ENCODE measurements at places on chromosomes 4 and X. TPM values are rescaled to one million over a fixed set of nuclear protein-coding genes. Genes with fewer than 3 reads are reported as not detected.

GRCh38 chr4:124266721-124267120, 445.8 kb downstream of the ANKRD50 start:
- no peaks in the 10 kb centered on the region for H3K27me3 ChIP-seq
- no peak overlapping the region for H3K4me3 ChIP-seq
- no peak for DNase-seq
- H3K27ac ChIP-seq = no peak overlapping the region
- H3K4me1 ChIP-seq = no peaks in the 10 kb centered on the region
- H3K36me3 ChIP-seq = no peaks in the 10 kb centered on the region

DNA sequence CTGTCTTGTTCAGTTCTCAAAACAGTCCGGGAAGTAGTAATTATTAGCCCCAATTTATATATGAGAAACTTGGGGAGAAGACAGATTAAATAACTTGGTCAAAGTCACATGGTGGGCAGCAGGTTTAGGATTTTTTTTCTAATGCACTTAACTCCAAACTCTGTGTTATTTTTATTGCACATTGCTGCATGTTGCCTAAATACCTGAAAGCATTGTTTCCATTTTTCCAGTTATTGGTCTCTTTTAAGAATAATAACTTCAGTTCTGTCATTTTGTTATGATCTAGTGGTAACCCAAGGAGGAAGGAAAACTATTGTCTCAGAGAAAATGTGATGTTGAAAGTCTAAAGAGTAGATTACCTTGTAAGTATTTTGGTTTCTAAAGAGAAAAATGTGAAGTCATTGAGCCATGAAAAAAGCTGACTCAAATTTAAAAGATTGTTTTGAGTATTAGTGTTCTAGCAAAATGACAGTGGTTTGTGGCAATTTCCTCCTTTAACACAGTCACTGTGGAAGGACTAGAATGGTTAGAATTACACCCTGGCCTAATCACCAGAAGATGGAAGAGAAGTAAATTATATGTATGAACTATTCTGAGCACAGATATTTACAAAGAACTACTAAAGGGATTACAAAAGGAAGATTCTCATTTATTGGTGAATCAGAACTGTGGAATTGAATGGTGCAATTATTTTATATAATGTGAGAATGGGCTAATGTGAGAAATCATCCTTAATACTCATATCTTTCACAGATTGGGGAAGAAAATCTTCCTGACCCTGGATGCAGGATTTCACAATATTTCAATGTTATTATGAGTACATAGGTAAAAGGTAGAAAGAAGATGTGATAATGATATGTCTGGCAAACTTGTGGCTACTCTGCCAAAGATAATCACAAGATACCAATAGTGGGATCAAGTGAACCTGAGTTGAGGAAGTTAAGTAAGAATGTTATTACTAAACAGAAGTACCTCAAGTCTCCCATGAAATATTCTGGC, 21.7 kb upstream of the CXCL8 start:
- no peaks in the 10 kb centered on the region for H3K36me3 ChIP-seq
- DNase-seq = no peak
- peaks cover 30% of the 10 kb centered on the region for H3K4me1 ChIP-seq
- H3K27me3 ChIP-seq = no peaks in the 10 kb centered on the region
- peak overlapping the region; percentile 53 for H3K27ac ChIP-seq
- no peak overlapping the region for H3K4me3 ChIP-seq

- no peak overlapping the region for H3K4me3 ChIP-seq
- no peaks in the 10 kb centered on the region for H3K27me3 ChIP-seq
- H3K4me1 ChIP-seq = no peaks in the 10 kb centered on the region
- no peak overlapping the region for H3K27ac ChIP-seq
- no peaks in the 10 kb centered on the region for H3K36me3 ChIP-seq
Measured at GRCh38 chr4:22130741-22131140, 182.2 kb upstream of the KCNIP4 start.

DNA sequence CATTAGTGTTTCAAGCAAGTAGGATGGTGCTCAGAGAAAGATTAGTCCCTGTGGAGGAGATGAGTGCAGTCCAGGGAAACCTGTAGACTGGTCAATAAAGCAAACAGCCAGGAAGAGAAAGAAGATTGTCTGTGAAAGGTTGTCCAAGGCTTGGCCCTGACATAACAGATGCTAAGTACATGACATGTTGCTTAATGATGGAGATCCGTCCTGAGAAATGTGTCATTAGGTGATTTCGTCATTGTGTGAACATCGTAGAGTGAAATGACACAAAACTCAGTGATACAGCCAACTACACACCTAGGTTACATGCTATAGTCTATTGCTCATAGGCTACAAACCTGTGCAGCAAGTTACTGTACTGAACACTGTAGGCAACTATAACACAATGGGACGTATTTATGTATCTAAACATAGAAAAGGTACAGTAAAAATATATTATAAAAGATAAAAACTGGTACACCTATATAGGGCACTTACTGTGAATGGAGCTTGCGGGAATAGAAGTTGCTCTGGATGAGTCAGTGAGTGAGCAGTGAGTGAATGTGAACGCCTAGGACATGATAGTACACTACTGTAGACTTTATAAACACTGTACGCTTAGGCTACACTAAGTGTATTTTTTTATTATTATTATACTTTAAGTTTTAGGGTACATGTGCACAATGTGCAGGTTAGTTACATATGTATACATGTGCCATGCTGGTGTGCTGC, 9.0 kb upstream of the PRSS48 start:
- no peak for DNase-seq
- no peaks in the 10 kb centered on the region for H3K36me3 ChIP-seq
- H3K27ac ChIP-seq = no peak overlapping the region

DNA sequence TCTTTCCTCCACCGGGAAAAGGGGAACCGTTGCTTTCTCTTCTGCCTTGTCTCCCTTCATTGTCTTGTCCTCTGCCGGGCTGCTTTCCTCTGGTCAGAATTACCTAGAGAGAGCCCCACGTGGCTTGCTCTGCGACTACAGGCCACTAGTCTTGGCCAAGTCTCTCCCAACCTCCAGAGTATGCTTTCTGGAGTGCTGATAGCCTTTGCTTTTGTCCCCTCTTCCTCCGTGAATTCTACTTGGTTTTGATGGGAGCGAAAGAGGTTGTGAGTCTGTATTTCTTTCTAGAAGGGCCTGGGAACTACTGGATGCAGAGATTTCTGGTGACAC, 5.3 kb upstream of the POU4F2 start:
- H3K27me3 ChIP-seq = peaks cover 54% of the 10 kb centered on the region
- H3K4me3 ChIP-seq = no peak overlapping the region
- no peak for DNase-seq
- H3K36me3 ChIP-seq = no peaks in the 10 kb centered on the region
- H3K4me1 ChIP-seq = no peaks in the 10 kb centered on the region

GRCh38 chr4:94957030-94957429, 199.3 kb downstream of the BMPR1B start:
- H3K27ac ChIP-seq = no peak overlapping the region
- H3K27me3 ChIP-seq = no peaks in the 10 kb centered on the region
- H3K36me3 ChIP-seq = no peaks in the 10 kb centered on the region
- no peak for DNase-seq

DNA sequence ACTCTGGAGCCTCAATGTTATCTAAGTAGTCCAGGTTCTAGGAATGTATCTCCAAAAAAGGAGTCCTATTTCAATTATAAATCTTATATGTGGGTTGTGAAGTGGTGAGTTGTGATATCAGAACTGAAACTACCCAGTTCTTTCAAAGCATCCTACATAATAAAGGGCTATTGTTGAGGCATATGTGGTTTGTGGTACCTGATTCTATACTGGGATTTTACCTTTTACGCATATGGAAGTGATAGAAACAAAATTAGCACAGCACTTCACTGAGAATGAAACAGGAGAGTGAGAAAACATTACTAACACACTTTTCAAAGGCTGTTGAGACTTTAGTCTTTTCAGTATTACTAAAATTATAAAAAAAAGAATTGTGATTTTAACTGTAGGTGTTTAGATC, 417.7 kb upstream of the GALNT7 start:
- DNase-seq = no peak
- no peak overlapping the region for H3K27ac ChIP-seq
- no peaks in the 10 kb centered on the region for H3K27me3 ChIP-seq
- no peak overlapping the region for H3K4me3 ChIP-seq

DNA sequence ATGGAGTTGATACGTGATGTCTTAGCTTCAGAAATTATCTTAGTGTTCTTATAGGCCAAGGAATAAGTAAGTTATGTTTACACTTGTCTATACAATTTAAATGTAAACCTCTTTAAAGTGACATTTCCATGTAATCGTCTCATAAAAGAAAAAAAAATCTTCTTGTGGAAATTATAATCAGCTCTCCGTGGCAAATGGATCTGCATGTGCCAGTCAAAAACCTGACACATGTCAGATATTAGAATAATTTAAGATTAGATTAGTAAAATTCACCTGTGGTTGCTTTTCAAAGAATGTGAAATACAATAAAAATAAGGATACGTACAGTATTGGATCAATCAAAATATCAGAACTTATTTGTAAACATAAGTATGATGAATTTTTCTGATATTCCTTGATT, 263.9 kb downstream of the ADAMTS3 start:
- H3K4me3 ChIP-seq = no peak overlapping the region
- DNase-seq = no peak

DNA sequence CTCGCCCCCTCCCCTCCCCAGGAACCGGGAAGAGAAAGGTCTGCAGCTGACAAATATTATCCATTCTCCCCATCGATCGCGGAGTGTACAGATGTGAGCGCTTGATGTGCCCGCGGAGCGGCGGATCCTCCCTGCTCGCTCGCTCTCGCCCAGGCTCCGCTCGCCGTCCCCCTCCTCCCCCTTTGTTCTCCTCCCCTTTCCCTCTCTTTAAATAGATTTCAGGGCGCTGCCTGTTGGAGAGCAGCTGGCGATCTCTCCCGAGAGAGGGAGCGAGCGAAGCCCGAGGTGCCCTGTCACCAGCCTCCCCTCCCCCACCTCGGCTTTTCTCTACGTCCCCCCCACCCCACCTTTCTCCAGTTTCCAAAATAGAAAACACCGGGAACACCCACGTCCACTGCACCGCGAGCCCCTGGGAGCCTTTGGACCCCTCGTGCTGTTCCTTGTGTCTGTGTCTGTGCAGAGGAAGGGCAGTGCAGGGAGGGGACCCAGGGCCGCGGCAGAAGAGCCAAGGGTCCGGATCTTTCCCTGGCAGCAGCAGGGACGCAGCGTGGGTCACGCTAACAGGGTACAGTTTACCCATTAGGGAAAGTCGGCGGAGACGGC, 56.6 kb upstream of the BCOR start:
- DNase-seq = peak; percentile 97
- peaks cover 3% of the 10 kb centered on the region for H3K4me1 ChIP-seq
- peaks cover 47% of the 10 kb centered on the region for H3K27me3 ChIP-seq
- peak overlapping the region; percentile 69 for H3K4me3 ChIP-seq
- H3K36me3 ChIP-seq = no peaks in the 10 kb centered on the region

- H3K4me3 ChIP-seq = peak overlapping the region; percentile 76
- peak; percentile 93 for DNase-seq
- H3K4me1 ChIP-seq = peaks cover 16% of the 10 kb centered on the region
- H3K36me3 ChIP-seq = no peaks in the 10 kb centered on the region
Measured at GRCh38 chr4:123398066-123398852, 1.7 kb downstream of the SPRY1 start.

- no peak overlapping the region for H3K27ac ChIP-seq
- H3K36me3 ChIP-seq = peaks cover 79% of the 10 kb centered on the region
- no peaks in the 10 kb centered on the region for H3K27me3 ChIP-seq
- no peak overlapping the region for H3K4me3 ChIP-seq
- no peak for DNase-seq
Measured at GRCh38 chr4:70831293-70831692, 8.4 kb downstream of the GRSF1 start.

DNA sequence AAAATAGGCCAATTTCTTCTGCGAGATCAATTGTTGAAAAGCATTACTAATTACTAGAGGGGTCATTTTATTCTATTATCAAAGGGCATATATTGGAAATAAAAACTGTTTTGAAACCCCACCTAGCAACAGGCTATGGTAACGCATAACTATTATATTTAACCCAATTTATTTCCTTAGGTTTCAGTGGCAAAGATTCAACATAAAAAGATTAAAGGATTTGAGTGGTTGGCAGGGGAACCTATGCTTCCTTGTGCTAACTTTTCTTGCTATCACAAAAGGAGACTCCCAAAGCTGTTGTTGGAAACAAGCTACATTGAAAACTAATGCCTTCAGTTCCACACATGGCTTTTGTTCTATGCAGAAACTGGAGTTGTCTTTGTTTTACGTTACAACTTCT, 166.9 kb upstream of the KLF3 start:
- H3K27ac ChIP-seq = no peak overlapping the region
- peak; percentile 29 for DNase-seq
- no peak overlapping the region for H3K4me3 ChIP-seq

GRCh38 chr4:72896515-72896914, 173.0 kb downstream of the COX18 start:
- H3K36me3 ChIP-seq = no peaks in the 10 kb centered on the region
- peak; percentile 90 for DNase-seq
- H3K4me1 ChIP-seq = peaks cover 23% of the 10 kb centered on the region
- no peaks in the 10 kb centered on the region for H3K27me3 ChIP-seq
- H3K4me3 ChIP-seq = no peak overlapping the region

DNA sequence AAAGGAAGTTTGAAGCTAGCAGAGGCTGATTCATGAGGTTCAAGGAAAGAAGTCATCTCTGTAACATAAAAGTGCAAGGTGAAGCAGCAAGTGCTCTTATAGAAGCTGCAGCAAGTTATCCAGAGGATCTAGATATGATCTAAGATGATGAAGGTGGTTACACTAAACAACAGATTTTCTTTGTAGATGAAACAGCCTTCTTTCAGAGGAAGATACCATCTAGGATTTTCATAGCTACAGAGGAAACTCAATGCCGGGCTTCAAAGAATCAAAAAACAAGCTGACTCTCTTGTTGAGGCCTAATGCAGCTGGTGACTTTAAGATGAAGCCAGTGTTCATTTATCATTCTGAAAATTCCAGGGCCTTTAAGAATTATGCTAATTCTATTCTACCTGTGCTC, 28.8 kb downstream of the NR0B1 start:
- H3K27me3 ChIP-seq = no peaks in the 10 kb centered on the region
- no peaks in the 10 kb centered on the region for H3K36me3 ChIP-seq
- no peak overlapping the region for H3K4me3 ChIP-seq

GRCh38 chrX:70168238-70169188, 8.8 kb upstream of the DGAT2L6 start:
- H3K36me3 ChIP-seq = no peaks in the 10 kb centered on the region
- H3K27ac ChIP-seq = peak overlapping the region; percentile 82
- H3K4me3 ChIP-seq = peak overlapping the region; percentile 21
- peak; percentile 74 for DNase-seq
- no peaks in the 10 kb centered on the region for H3K27me3 ChIP-seq
- H3K4me1 ChIP-seq = peaks cover 38% of the 10 kb centered on the region

- peaks cover 17% of the 10 kb centered on the region for H3K36me3 ChIP-seq
- peak; percentile 94 for DNase-seq
- peaks cover 26% of the 10 kb centered on the region for H3K4me1 ChIP-seq
- peak overlapping the region; percentile 8 for H3K4me3 ChIP-seq
Measured at GRCh38 chr4:2837904-2838496, 5.6 kb upstream of the ADD1 start.

NIPAL1 gene
- total RNA-seq = under 0.01 TPM

SAT1 gene
- total RNA-seq = 81.9 TPM

TAF1 gene
- 25.0 TPM for total RNA-seq

FAM47C gene
- not detected for total RNA-seq

CXXC4 gene
- not detected for total RNA-seq

FRG2 gene
- not detected for total RNA-seq

MAP7D2 gene
- under 0.01 TPM for total RNA-seq

All from osteoblast (primary cell).